Inflammatory macrophage (primary cell): ENCODE measurements at places on chromosomes 5 and 9.

GRCh38 chr9:5481322-5482040 lies 28.9 kb upstream of the PDCD1LG2 start:
- no peak for DNase-seq

DNA sequence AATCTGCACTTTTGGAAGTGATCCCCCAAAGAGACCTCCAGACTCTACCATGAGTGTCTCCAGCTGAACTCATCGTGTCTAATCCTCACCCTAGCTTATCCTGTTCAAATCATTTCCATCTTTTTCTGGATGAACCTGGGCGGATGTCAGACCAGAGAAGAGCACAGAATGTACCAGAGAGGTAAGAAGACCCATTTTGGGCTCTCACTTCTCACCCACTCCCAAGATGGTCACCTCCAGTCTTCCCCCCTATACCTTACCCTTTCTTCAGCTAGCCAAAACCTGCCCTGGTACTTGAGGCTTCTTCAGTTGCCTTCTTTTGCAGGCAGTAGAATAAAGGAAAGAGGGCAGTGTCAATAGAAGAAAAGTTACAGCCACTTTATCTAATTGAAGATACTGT lies 27.9 kb upstream of the ANXA2R start:
- no peak for DNase-seq

GRCh38 chr5:151016700-151017099 lies 3.7 kb upstream of the GPX3 start:
- DNase-seq: peak; percentile 92

- peak; percentile 27 for DNase-seq
Measured at GRCh38 chr9:92328225-92328624, 2.5 kb downstream of the CENPP start.
